ENCODE measurements at places on chromosomes 2 and 18.

- no peak for DNase-seq
- no peak overlapping the region for H3K27ac ChIP-seq
- no peaks in the 10 kb centered on the region for H3K4me1 ChIP-seq
- no peak overlapping the region for H3K4me3 ChIP-seq
- no peaks in the 10 kb centered on the region for H3K27me3 ChIP-seq
- H3K36me3 ChIP-seq, result no peaks in the 10 kb centered on the region
These were observed 118.7 kb upstream of the NRP2 start for GRCh38 chr2:205563646-205564045.

DNA sequence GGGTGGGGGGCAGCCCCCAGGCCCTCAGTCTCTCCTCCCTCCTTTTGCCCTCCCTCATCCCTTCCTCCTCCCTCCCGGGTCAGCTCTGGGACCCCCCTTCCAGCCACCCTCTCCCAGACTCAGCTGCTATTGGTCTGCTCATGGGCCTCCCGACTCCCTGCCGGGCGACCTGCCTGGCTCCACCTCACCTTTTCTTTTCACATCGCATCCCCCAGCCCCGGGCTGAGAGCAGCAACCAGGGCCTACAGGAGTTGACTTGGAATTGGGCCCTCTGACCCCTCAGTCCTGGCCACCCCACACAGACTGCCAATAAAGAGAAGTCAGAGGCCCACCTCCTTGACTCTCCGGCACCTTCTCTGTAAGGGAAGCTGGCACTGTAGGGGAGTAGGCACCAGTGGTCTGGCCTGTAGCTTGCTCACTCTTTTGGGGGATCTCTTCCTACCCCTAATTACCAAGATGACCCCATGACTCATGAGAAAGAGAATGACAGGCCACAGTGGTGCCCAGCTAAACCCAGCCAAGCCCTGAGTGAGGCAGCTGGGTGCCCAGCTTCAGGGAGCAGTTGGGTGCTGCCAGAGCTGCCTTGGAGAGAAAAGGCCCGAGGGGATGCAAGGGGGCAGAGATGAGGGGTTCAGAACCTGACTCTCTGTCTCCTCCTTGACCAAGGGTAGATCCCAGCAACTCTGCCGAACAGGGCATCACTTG, 2.0 kb upstream of the ECEL1 start:
- H3K4me3 ChIP-seq, result no peak overlapping the region
- H3K27me3 ChIP-seq, result 0 out of 2 replicates have a peak, but pooled peaks cover 3% of the 10 kb centered on the region
- no peak for DNase-seq
- no peak overlapping the region for H3K27ac ChIP-seq
- H3K4me1 ChIP-seq, result no peaks in the 10 kb centered on the region
- H3K36me3 ChIP-seq, result no peaks in the 10 kb centered on the region

DNA sequence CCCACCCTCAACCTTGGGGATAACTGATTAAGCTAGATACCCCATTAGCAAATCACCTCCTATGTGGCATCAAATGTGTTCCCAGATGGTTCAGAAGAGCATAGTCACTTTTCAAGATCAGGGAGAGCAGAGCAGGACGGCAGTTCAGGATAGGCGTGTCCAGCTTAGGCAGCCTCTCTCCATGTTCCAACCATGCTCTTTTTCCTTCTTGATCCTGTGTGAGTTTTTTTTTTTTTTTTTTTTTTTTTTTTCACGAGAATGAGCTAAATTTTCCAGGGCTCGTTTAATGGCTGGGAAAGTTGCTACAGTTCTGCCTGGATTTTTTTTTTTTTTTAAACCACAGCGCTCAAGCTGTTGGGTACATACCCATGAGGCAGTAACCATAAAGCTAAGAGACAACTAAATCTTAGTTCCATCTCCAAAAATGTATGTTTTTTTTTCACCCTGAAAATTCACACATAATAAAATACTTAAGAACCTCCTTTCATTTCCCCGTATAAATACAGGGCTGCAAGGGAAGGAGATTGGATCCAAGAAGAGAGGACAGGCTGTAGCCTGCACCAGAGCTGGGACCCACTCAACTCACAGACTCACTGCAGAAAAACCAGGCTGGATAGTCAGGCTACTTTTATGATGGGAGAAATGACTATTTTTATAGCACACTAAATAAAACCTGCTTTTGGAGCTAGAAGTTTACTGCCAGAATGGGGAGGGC, 244.3 kb downstream of the SETBP1 start:
- no peaks in the 10 kb centered on the region for H3K36me3 ChIP-seq
- DNase-seq, result no peak
- H3K4me3 ChIP-seq, result no peak overlapping the region
- H3K27me3 ChIP-seq, result no peaks in the 10 kb centered on the region
- no peak overlapping the region for H3K27ac ChIP-seq

- H3K4me3 ChIP-seq, result no peak overlapping the region
- H3K27ac ChIP-seq, result no peak overlapping the region
- no peaks in the 10 kb centered on the region for H3K4me1 ChIP-seq
These were observed 736.1 kb downstream of the GALR1 start for GRCh38 chr18:77985526-77986281.

DNA sequence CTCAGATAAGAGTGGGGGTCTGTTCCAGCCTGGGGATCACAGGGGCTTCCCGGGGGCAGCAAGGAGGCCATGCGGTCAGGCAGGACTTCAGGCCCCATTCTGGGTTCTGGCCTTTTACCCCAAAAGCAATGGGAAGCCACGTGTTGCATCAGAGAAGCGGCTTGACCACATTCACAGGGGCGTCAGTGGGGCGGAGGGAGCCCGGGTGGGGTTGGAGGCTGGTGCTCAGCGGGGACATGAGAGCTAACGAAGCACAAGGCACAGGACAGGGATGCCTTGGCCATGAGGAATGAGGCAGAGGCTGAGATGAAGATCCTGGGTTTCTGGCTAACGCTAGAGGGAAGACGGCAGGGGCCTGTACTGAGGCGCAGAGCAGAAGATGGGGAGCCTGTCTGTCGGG, 6.1 kb downstream of the HJURP start:
- H3K27ac ChIP-seq, result no peak overlapping the region
- no peak for DNase-seq
- H3K4me1 ChIP-seq, result peaks cover 22% of the 10 kb centered on the region
- no peak overlapping the region for H3K4me3 ChIP-seq
- H3K36me3 ChIP-seq, result peaks cover 78% of the 10 kb centered on the region
- H3K27me3 ChIP-seq, result no peaks in the 10 kb centered on the region

GRCh38 chr2:160267022-160267421, 67.0 kb upstream of the ITGB6 start:
- H3K27ac ChIP-seq, result no peak overlapping the region
- no peak for DNase-seq
- peaks cover 26% of the 10 kb centered on the region for H3K4me1 ChIP-seq
- no peaks in the 10 kb centered on the region for H3K27me3 ChIP-seq
- no peak overlapping the region for H3K4me3 ChIP-seq

- no peaks in the 10 kb centered on the region for H3K36me3 ChIP-seq
- no peak overlapping the region for H3K27ac ChIP-seq
- DNase-seq, result no peak
- H3K4me1 ChIP-seq, result no peaks in the 10 kb centered on the region
- no peak overlapping the region for H3K4me3 ChIP-seq
These were observed 981 bp downstream of the ST8SIA3 start for GRCh38 chr18:57353137-57353939.

DNA sequence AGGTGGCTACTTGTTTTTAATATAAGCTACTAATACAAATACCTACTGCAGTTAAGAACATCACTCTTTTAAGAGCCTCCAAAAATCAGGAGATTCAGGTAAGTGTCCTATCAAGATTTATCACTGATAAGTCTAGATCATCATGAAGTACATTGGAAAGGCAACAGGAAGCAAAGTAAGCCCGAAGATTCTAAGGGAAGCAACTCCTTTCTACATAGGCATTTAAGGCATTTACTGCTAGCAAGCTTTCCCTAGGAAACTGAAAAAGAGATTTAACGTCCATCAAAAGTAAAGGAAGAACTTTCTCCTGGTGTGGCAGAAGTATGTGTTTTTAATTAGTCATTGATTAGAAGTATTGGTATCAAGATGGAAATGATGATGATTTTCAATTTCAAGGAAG, 3.7 kb downstream of the STK17B start:
- no peaks in the 10 kb centered on the region for H3K36me3 ChIP-seq
- H3K27me3 ChIP-seq, result no peaks in the 10 kb centered on the region
- DNase-seq, result no peak
- peaks cover 30% of the 10 kb centered on the region for H3K4me1 ChIP-seq
- H3K27ac ChIP-seq, result peak overlapping the region; percentile 75

DNA sequence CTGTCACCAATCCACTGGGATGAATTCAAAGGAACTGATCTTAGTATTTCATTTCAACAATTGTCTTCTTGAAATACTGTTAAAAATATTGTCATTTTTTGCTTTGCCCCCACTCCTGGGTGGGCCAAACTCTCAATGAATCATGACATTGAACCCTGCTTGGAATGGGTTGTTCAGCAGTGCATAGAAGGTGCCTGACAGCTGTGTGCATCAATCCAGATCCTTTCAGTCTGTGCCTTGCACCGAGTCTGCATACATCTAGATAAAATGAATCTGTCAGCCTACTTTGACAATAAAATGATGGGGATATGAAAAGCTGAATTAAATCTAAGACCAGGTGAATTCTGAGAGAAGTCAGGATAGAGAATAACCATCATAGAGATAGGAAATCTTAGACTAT, 706.6 kb downstream of the CBLN2 start:
- no peak overlapping the region for H3K27ac ChIP-seq
- H3K4me1 ChIP-seq, result no peaks in the 10 kb centered on the region
- DNase-seq, result no peak
- H3K36me3 ChIP-seq, result no peaks in the 10 kb centered on the region

DNA sequence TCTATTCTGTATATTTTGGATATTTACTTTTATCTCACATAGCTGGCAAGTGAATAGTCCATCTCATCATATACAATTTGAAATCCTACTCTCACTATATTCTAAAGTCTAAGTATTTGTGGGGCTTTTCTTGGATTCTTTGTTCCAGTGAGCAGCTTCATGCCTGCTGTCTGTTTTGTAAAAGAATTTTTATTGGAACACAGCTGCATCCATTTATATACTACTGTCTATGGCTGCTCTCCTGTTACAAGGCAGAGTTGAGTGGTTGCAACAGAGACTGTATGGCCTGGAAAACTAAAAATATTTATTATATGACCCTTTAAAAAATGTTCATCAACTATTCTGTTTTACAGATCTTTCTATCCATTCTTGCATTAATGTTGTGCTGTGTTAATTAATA, 193.3 kb upstream of the KLHL14 start:
- H3K4me3 ChIP-seq, result no peak overlapping the region
- no peaks in the 10 kb centered on the region for H3K36me3 ChIP-seq
- H3K27ac ChIP-seq, result no peak overlapping the region
- H3K4me1 ChIP-seq, result no peaks in the 10 kb centered on the region

DNA sequence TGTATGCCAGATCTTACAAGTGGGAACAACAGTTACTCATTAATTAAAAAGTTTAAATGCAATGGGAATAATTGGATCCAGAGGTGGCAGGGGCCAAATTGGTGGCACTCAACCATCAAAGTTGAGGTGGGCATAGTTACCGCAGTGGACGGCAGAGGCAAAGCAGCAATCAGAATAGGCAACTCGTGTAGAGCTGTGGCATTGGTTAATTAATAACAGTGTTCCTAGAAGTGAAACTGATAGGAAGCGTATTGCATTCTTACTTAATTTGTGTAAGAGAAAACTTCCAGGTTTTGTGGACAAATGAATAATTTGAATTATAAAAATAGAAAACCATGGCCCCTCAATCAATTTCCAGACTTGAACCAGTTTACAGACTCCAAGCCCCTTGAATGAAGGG, 1068.2 kb upstream of the ACVR2A start:
- no peaks in the 10 kb centered on the region for H3K36me3 ChIP-seq
- no peak overlapping the region for H3K4me3 ChIP-seq
- H3K4me1 ChIP-seq, result no peaks in the 10 kb centered on the region
- H3K27me3 ChIP-seq, result no peaks in the 10 kb centered on the region

Measured in PC-9 (cell line).